ENCODE measurements at places on chromosomes 11 and 22.
A peak's percentile ranks its signal among the peaks of the same experiment; 100 is the strongest.

- no peak for DNase-seq
These were observed 22.6 kb upstream of the IRAG1 start for GRCh38 chr11:10716122-10716521.

- no peak for DNase-seq
These were observed 9.2 kb downstream of the LRRC32 start for GRCh38 chr11:76661306-76661751.

DNA sequence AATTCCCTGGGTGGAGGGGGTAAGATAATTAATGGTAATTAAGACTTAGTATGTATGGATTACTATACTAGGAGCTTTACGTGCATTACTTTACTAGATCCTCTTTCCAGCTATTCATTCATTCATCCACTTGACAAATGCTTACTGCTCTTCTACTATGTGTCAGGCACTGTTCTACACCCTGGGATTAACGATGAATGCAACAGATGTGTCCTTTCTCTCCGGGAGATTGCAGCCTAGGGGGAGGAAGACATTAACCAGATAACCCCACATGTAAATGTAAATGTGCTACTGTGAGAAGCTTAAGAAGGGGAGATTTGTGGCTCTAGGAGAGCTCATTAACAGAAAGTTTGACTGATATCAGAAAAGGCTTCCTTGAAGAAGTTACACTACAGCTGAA, 1.7 kb downstream of the ANKK1 start:
- DNase-seq: no peak

DNA sequence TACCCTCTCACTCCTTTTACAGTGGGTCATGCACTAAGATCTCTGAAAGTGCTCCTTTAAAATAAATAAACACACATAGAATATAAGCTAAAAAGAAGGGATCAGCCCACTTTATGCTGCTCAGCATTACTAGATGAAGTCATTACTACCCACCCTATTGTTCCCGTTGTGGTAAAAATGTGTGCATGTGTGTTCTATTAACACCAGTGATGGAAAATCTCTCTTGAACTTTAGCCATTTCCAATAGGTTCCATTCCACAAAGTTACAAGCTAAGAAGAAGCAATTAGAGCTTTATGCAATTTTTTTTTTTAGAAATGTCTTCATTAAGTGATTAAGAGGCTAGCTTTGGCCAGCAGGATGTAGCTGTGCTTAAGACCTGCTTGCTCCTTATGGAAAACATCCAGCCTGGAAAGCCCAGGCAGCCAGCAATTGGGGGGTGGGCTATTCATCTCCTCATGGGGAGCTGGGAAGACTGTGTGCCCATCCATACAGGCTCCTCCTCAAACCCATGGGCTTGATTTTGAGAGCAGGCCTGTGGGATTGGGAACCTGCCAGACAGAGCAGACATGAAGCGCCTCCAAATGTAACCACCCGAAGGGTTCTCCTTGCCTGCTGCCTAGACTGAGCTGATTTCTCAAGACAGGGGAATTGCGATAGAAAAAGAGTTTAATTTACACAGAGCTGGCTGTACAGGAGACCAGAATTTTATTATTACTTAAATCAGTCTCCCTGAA, 92.9 kb upstream of the PARVA start:
- DNase-seq: no peak

GRCh38 chr11:65366340-65366773, 11.8 kb downstream of the TIGD3 start:
- DNase-seq: peak; percentile 63

- DNase-seq: peak; percentile 90
These were observed 82.1 kb downstream of the KCNQ1 start for GRCh38 chr11:2526808-2527381.

- no peak for DNase-seq
These were observed 6.9 kb upstream of the SHANK3 start for GRCh38 chr22:50665738-50666137.

DNA sequence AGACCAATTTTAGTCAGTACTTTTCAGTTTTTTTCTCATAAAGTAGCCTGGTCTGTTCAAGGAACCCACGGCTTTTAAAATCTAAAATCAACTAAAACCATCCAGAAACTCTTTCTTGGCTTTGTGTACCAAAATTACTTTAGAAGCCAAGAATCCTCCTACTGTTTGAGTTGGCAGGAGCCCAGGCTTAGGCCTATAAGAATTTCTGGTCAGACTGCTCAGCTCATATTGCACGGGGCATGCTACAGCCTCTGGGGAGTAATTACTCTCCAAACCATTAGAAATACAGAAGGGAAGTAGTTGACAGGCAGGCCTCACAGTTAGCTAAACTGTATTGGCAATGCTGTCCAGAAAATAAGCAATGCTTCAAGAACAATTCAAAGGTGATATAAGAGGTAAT, 1862.9 kb upstream of the RAG2 start:
- DNase-seq: no peak

GRCh38 chr11:108632041-108632704, 32.7 kb upstream of the DDX10 start:
- no peak for DNase-seq

DNA sequence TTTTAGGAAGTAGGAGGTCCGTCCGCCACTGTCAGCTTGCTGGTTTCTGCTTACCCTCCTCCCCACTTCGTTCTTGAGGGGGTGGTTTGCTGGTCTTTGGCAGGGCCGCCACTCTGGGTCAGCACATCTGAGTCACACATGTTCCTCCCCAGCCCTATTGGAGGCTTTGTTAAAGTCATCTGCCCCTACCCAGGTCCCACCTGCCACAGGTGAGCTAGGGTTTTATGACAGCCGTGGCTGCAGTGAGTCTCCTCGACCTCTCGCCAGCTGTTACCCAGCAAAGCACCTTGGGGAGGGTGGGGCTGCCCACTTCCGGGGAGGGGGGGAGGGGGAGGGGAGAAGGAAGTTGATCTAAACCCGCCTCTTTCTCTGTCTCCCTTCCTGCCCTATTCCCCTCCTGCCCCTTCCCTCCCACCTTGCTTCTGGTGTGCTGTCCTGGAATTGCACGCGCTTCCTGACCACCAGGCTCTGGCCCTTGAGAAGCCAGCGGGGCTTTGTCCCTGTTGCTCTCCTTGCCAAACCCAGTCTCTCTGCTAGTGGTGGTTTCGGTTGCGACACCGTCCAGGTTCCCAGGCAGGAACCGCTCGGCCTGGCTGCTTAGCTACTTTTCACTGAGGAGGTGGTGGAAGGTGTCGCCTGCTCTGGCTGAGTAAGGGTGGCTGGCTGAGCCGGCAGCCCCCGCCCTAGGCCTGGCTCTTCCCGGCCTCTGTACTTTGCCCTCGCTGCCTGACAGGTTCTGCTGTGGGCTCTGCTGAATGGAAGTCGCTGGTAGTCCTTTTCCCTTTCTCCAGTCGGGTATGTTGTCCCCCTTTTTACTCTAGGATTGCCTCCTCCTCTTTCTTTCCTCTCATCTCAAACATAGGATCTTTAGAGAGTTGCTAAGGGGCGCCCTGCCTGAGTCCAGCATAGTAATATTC, 28.5 kb downstream of the RCOR2 start:
- DNase-seq: peak; percentile 88

Measured in suppressor macrophage (primary cell).